Dermis lymphatic vessel endothelial cell (primary cell): ENCODE measurements at places on chromosomes 5 and 9. TPM values are rescaled to one million over a fixed set of nuclear protein-coding genes. Genes with fewer than 3 reads are reported as not detected.

Gene PRDM9
- not detected in 2 replicates for total RNA-seq

Gene SPATA31C1
- not detected in 2 replicates for total RNA-seq

Gene LSM11
- 6.3 and 8.4 TPM in 2 replicates for total RNA-seq

Gene ADGRD2
- total RNA-seq = not detected in 2 replicates

Gene ADRA1B
- 0.11 TPM in 1 of 2 replicates, not detected in the other for total RNA-seq

Gene KCNIP1
- total RNA-seq = 53.2 and 65.1 TPM in 2 replicates

Gene JADE2
- 16.0 and 18.0 TPM in 2 replicates for total RNA-seq

Gene PMPCA
- 33.1 and 38.8 TPM in 2 replicates for total RNA-seq

Gene C5orf46
- total RNA-seq = not detected in 2 replicates

Gene PKD2L2
- total RNA-seq = not detected in 2 replicates

Gene RARS1
- 74.6 and 102 TPM in 2 replicates for total RNA-seq

Gene PCDHGB2
- total RNA-seq = 1.3 and 2.7 TPM in 2 replicates

Gene GRIN3A
- total RNA-seq = under 0.01 TPM in 1 of 2 replicates, not detected in the other

Gene ENC1
- 21.9 and 33.7 TPM in 2 replicates for total RNA-seq

Gene SLC36A3
- not detected in 2 replicates for total RNA-seq

Gene UGT3A2
- total RNA-seq = not detected in 2 replicates

Gene PDLIM4
- total RNA-seq = 18.6 and 26.9 TPM in 2 replicates

Gene POU5F2
- 0.33 and 0.43 TPM in 2 replicates for total RNA-seq

Gene ZNF354C
- total RNA-seq = 6.2 and 7.7 TPM in 2 replicates

Gene GABRA6
- not detected in 2 replicates for total RNA-seq

Gene ARHGEF37
- 12.2 and 16.0 TPM in 2 replicates for total RNA-seq

Gene SEMA4D
- 1.9 and 2.5 TPM in 2 replicates for total RNA-seq

Gene RASGRF2
- 21.1 and 41.7 TPM in 2 replicates for total RNA-seq

Gene UNC5A
- 0.22 and 0.26 TPM in 2 replicates for total RNA-seq

Gene UBAP2
- total RNA-seq = 18.3 and 21.5 TPM in 2 replicates

Gene CDKN2B
- 5.7 and 10.3 TPM in 2 replicates for total RNA-seq

Gene RPS23
- 3,529 and 6,361 TPM in 2 replicates for total RNA-seq

Gene CDK5RAP2
- total RNA-seq = 15.9 and 16.1 TPM in 2 replicates

Gene DTWD2
- 1.4 and 2.4 TPM in 2 replicates for total RNA-seq

Gene GFI1B
- total RNA-seq = under 0.01 TPM in 1 of 2 replicates, not detected in the other

Gene CDX1
- total RNA-seq = under 0.01 TPM in 1 of 2 replicates, not detected in the other

Gene ZFP62
- total RNA-seq = 13.5 and 24.4 TPM in 2 replicates

Gene LMX1B
- total RNA-seq = not detected in 2 replicates

Gene CTXN3
- total RNA-seq = not detected in 2 replicates

Gene SCAMP1
- 62.0 and 68.7 TPM in 2 replicates for total RNA-seq

Gene WDR31
- 0.52 and 0.54 TPM in 2 replicates for total RNA-seq

Gene LRRC8A
- total RNA-seq = 52.6 and 91.1 TPM in 2 replicates

Gene CATSPER3
- total RNA-seq = under 0.01 and 0.17 TPM in 2 replicates

Gene RANBP17
- total RNA-seq = 11.3 and 20.6 TPM in 2 replicates

Gene PCDHB6
- 0.09 and 0.11 TPM in 2 replicates for total RNA-seq

Gene RFESD
- 0.98 and 2.1 TPM in 2 replicates for total RNA-seq

Gene APBA1
- total RNA-seq = 5.1 and 8.2 TPM in 2 replicates

Gene FAM221B
- not detected in 2 replicates for total RNA-seq

Gene MTAP
- total RNA-seq = 12.9 and 23.8 TPM in 2 replicates
